ENCODE measurements at places on chromosomes 7 and 10. TPM values are rescaled to one million over a fixed set of nuclear protein-coding genes. Genes with fewer than 3 reads are reported as not detected.

GRCh38 chr10:110192552-110192951 is 14.9 kb upstream of the MXI1 start:
- H3K27ac ChIP-seq, result no peak overlapping the region
- H3K4me1 ChIP-seq, result no peaks in the 10 kb centered on the region
- H3K27me3 ChIP-seq, result no peaks in the 10 kb centered on the region
- DNase-seq, result peak; percentile 70

DNA sequence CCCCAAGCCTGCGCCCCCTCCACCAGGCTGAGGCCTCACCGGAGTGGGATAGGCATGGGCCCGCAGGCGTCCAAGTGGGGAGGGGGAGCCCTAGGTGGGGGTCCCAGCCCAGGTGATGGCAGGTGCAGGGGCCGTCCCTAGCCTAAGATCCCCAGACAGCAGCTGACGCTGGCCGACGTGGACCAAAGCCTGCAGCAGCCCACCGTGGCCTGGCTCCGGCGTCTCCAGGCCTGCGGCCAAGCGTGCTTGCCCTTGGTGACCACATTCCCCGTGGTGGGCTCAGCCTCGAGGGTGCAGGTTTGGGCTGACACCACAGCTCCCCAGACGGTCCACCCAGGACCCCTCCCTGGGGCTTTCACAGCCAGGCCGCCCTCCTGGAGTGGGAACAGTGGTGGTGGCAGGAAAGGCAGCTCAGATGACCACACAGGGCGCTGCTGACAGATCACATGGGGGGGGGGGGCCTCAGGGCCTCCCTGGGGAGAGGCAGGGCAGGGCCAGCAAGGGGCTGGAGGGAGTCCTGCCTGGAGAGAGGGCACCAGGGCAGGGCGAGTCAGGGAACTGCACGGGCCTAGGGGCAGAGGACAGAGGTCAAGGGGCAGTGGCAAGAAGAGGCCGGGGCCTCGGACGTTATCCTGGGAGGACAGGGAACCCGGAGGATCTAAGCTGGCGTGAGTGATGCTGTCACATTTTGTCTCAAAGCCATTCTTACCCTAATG is 767 bp upstream of the ADAM8 start:
- H3K27ac ChIP-seq, result no peak overlapping the region
- peaks cover 46% of the 10 kb centered on the region for H3K36me3 ChIP-seq
- peaks cover 26% of the 10 kb centered on the region for H3K4me1 ChIP-seq
- DNase-seq, result no peak
- peaks cover 5% of the 10 kb centered on the region for H3K27me3 ChIP-seq

GRCh38 chr7:26447116-26447515 is 155.5 kb downstream of the SNX10 start:
- H3K4me1 ChIP-seq, result no peaks in the 10 kb centered on the region
- H3K36me3 ChIP-seq, result no peaks in the 10 kb centered on the region
- no peak overlapping the region for H3K27ac ChIP-seq
- no peaks in the 10 kb centered on the region for H3K27me3 ChIP-seq
- DNase-seq, result no peak
- no peak overlapping the region for H3K4me3 ChIP-seq

GRCh38 chr7:37438906-37439652 is 9.6 kb downstream of the ELMO1 start:
- DNase-seq, result no peak
- H3K27ac ChIP-seq, result peak overlapping the region; percentile 55
- H3K4me3 ChIP-seq, result no peak overlapping the region
- no peaks in the 10 kb centered on the region for H3K27me3 ChIP-seq
- no peaks in the 10 kb centered on the region for H3K36me3 ChIP-seq

DNA sequence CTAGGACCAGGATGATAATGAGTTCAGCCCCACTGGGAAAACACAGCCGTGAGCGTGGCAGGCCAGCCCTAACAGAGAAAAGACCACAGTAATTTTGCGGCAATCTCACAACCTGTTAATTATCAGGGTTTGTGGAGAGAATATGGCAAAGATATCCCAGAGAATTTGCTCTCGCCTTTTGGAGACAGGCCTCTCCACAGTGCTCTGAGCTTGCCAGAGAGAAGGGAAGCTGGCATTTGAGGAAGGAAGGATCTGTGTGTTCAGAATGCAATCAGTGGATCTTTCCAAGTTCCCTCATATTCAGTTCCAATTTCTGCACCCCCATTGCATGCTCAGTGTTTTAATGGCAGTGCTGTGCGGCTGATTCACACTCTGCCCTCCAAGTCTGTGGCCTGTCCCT is 60.2 kb downstream of the PLPP4 start:
- H3K36me3 ChIP-seq, result no peaks in the 10 kb centered on the region
- no peaks in the 10 kb centered on the region for H3K4me1 ChIP-seq
- peak; percentile 60 for DNase-seq

DNA sequence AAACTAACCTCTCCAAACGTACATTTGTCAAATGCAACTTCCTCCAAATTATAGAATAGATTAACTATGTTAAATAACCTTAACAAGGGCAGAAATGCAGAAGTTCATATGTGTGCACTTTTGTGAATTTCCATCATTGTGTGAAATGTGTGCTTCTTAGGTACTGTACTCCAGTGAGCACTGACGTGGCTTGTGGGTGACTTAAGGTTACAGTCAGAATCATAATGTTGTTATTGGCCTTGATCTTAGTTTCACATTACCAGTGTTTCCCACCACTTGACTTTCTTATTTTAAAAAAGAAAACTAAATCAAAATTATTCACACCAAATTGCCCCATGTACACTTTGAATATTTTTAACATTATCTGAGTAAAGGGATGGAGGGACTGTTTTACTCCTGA is 155.1 kb upstream of the FZD8 start:
- no peaks in the 10 kb centered on the region for H3K27me3 ChIP-seq
- DNase-seq, result no peak
- no peak overlapping the region for H3K4me3 ChIP-seq
- H3K4me1 ChIP-seq, result no peaks in the 10 kb centered on the region

KLF14 gene
- total RNA-seq, result not detected

GRCh38 chr10:82558014-82558607 is 683.1 kb downstream of the NRG3 start:
- no peak overlapping the region for H3K27ac ChIP-seq
- H3K4me1 ChIP-seq, result no peaks in the 10 kb centered on the region
- no peaks in the 10 kb centered on the region for H3K36me3 ChIP-seq
- no peak for DNase-seq
- H3K27me3 ChIP-seq, result no peaks in the 10 kb centered on the region
- H3K4me3 ChIP-seq, result no peak overlapping the region

DNA sequence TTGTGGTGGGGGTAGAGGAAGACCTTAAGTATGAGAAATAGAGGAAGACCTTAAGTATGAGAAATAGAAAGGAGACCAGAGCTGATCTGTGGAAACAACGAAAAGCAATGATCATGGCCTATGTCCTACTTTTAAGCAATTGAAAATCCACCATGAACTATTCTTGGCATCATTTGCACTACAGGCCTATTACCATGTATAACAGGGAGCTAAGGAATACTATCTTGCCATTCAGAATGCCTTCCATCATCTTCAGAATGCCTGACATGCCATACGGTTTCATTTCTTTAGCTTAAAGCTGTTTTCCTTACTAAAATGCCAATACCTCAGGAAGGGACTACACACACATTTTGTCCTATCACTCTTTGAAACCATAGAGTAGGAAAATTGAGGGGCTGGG is 127.0 kb downstream of the CALCR start:
- H3K4me1 ChIP-seq, result no peaks in the 10 kb centered on the region
- DNase-seq, result no peak
- H3K36me3 ChIP-seq, result no peaks in the 10 kb centered on the region
- no peaks in the 10 kb centered on the region for H3K27me3 ChIP-seq

NPTX2 gene
- total RNA-seq, result 28.3 TPM

DNA sequence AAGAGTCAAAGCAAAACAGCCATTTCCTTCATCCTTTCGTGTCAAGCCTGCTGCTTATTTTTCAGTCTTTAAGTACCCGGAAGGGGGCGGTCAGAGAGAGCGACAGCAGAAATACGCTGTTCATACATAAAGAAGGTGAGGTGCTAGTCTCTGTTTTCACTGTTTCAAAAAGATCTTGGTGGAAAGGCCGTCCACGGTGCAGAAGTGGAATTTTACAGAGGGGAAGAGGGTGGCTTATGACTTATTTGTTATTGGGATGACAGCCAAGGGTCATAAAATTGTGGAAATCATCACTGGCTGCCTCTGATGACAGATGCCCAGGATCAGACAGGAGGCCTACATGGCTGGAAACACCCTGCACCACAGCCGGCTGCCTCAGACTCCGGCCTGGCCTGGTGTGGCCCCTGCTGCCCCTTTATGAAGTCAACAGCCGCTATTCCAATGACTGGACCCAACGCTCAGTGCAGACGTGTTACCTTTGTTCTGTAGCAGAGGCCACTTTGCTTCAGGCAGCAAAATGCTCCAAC is 57.0 kb downstream of the HIPK2 start:
- H3K27ac ChIP-seq, result no peak overlapping the region
- H3K4me3 ChIP-seq, result no peak overlapping the region
- H3K36me3 ChIP-seq, result peaks cover 11% of the 10 kb centered on the region
- DNase-seq, result no peak
- H3K27me3 ChIP-seq, result no peaks in the 10 kb centered on the region

GRCh38 chr7:52168085-52168484 is 851.5 kb upstream of the COBL start:
- no peaks in the 10 kb centered on the region for H3K4me1 ChIP-seq
- H3K36me3 ChIP-seq, result no peaks in the 10 kb centered on the region
- H3K27me3 ChIP-seq, result no peaks in the 10 kb centered on the region
- H3K4me3 ChIP-seq, result no peak overlapping the region

GRCh38 chr10:125146791-125147579 is 13.4 kb downstream of the CTBP2 start:
- H3K4me1 ChIP-seq, result peaks cover 96% of the 10 kb centered on the region
- H3K27me3 ChIP-seq, result no peaks in the 10 kb centered on the region
- H3K27ac ChIP-seq, result peak overlapping the region; percentile 99
- DNase-seq, result no peak
- no peaks in the 10 kb centered on the region for H3K36me3 ChIP-seq
- peak overlapping the region; percentile 2 for H3K4me3 ChIP-seq

DNA sequence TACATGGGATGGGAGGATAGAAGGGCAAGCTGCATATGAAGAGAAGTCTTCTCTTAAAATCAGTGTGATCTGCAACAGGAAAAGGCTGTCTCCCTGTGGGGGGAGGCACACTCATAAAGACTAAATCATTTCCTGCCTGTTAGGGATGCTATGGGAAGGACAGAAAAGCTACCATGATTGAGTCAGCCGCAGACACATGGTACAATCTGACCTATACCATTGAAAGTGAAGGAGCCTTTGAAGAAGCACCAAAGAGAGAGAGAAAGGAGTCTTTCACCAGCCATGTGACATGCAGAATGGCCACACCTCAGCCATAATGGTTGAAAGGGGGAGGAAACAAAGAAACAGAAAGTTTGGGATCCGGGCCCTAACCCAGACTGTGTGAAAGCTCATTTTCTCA is 29.1 kb downstream of the NUDCD3 start:
- H3K4me3 ChIP-seq, result no peak overlapping the region
- no peaks in the 10 kb centered on the region for H3K36me3 ChIP-seq
- H3K27ac ChIP-seq, result no peak overlapping the region
- DNase-seq, result no peak

DNA sequence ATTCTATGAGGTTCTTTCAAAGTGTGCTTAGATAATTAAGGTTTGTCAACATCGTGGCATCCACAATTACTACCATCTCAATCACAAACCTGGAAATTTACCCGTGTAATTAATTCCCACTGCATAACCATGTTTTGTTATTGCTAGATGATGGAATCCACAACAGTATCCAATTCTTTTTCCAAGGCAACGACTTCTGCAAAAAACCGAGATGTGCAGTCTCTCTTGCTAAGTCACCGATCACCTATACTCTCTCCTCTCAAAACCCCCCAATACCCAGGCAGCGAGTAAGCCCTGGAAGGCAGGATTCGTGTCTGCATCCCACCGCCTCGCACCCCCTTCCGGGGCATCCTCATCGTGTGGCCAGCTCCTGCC is 678 bp upstream of the EIF4H start:
- H3K27me3 ChIP-seq, result no peaks in the 10 kb centered on the region
- peaks cover 6% of the 10 kb centered on the region for H3K36me3 ChIP-seq
- H3K27ac ChIP-seq, result peak overlapping the region; percentile 94
- peak overlapping the region; percentile 98 for H3K4me3 ChIP-seq

DNAJB9 gene
- total RNA-seq, result 41.9 TPM

DNA sequence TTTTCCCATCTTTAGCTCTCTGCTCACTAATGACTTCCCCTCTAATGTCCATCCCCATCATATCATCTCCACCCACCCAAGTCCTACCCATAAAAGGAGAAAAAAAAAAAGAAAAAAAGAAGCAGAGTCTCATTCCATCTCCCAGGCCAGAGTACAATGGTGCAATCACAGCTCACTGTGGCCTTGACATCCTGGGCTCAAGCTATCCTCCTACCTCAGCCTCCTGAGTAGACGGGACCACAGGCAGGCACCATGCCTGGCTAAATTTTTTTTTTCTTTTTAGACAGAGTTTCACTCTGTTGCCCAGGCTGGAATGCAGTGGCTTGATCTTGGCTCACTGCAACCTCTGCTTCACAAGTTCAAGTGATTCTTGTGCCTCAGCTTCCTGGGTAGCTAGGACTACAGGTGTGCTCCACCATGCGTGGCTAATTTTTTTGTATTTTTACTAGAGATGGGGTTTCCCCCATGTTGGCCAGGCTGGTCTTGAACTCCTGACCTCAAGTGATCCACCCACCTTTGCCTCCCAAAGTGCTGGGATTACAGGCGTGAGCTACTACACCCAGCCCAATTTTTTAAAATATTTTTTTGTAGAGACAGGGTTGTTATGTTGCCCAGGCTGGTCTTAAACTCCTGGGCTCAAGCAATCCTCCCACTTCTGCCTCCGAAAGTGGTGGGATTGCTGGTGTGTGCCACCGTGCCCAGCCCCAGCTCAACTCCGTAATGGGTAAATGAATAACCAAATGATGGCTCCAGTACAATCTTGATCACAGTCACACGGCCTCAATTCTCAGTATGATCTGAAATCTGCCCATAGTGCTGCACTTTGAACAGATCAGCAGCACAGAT is 24.6 kb upstream of the SGMS1 start:
- H3K4me3 ChIP-seq, result no peak overlapping the region
- H3K27me3 ChIP-seq, result no peaks in the 10 kb centered on the region
- H3K4me1 ChIP-seq, result no peaks in the 10 kb centered on the region
- no peaks in the 10 kb centered on the region for H3K36me3 ChIP-seq

GRCh38 chr10:718143-718700 is 28.8 kb upstream of the DIP2C start:
- H3K4me1 ChIP-seq, result no peaks in the 10 kb centered on the region
- no peak overlapping the region for H3K4me3 ChIP-seq
- no peaks in the 10 kb centered on the region for H3K36me3 ChIP-seq
- no peak overlapping the region for H3K27ac ChIP-seq
- H3K27me3 ChIP-seq, result no peaks in the 10 kb centered on the region
- no peak for DNase-seq

GRCh38 chr10:110824152-110824441 is 47.6 kb upstream of the PDCD4 start:
- H3K4me3 ChIP-seq, result no peak overlapping the region
- H3K36me3 ChIP-seq, result no peaks in the 10 kb centered on the region
- no peaks in the 10 kb centered on the region for H3K27me3 ChIP-seq
- no peak for DNase-seq
- H3K27ac ChIP-seq, result peak overlapping the region; percentile 85
- peaks cover 80% of the 10 kb centered on the region for H3K4me1 ChIP-seq

UBE2D1 gene
- total RNA-seq, result 15.0 TPM
